PC-9 (cell line): ENCODE measurements at places on chromosomes 3 and 15. TPM values are rescaled to one million over a fixed set of nuclear protein-coding genes. Genes with fewer than 3 reads are reported as not detected.

DNA sequence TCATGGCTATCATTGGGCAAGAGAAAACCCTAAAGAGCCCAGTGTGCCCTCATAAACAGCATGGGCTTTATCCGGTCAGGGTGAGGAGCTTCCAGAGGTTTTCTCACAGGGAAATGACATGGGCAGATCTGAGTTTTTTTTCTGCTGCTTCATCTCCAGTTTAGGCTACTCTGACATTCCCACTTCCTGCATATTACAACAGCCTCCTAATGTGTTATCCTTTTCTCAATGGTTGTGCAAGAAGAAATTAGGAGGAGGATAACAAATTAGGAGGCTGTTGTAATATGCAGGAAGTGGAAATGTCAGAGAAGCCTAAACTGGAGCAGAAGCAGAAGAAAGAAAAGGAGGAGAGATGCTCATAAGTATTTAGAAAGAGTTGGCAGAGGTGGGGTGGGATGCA is 175.6 kb downstream of the MTHFS start:
- H3K4me1 ChIP-seq, result no peaks in the 10 kb centered on the region
- no peak for DNase-seq
- H3K36me3 ChIP-seq, result no peaks in the 10 kb centered on the region

The C3orf49 gene
- total RNA-seq, result not detected in 2 replicates

DNA sequence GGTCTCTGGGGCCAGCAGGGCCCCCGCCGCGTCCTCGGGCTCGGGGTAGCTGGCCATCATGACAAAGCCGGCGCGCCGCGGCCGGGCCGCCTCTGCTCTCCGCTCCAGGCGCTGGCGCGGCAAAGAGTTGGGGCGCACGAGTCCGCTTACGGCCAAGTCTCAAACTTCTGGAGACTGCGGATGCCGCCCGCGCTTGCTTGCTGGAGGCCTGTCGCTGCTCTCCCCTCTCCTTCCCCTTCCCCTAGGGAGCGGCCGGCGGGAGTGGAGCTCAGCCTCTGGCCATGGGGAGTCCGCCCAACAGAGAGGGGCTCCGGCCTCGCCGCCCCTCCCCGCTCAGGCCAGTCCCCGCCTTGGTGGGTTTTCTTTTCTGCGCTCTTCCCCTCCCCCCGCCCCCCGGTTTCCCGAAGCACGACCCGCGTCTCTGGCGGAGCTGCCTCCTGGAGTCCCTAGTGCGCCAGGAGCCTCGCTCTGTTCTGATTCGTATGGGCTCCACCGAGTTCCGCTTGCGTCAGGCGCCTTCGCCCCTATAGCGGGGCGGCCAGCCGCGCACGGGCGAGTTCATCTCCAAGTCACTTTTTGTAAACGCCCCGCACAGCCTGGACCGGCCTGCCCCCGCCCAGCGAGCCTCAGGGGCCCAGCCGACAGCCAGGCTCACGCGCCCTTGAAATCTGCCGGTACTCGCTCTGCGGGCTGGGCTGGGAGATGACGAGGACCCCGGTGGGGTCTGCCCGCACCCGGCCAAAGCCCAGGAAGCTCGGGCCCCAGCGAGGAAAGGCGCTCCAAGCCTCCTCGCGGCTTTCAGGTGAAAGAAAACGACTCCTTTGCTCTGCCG is at the start of the genes FOXL2 and FOXL2NB:
Gene FOXL2 (minus strand): TSS at position 475 of the 832 bp plus-strand sequence. CDS start 415 bp downstream, at position 60.
Gene FOXL2NB (plus strand): TSS at position 555 of the 832 bp plus-strand sequence. CDS start 148 bp downstream, at position 703.
- H3K27ac ChIP-seq, result no peak within 1 kb of the TSS
- H3K27me3 ChIP-seq, result 0 out of 2 replicates have a peak, but pooled peaks cover 6% of the 10 kb centered on the region
- H3K4me1 ChIP-seq, result no peaks in the 10 kb centered on the region

DNA sequence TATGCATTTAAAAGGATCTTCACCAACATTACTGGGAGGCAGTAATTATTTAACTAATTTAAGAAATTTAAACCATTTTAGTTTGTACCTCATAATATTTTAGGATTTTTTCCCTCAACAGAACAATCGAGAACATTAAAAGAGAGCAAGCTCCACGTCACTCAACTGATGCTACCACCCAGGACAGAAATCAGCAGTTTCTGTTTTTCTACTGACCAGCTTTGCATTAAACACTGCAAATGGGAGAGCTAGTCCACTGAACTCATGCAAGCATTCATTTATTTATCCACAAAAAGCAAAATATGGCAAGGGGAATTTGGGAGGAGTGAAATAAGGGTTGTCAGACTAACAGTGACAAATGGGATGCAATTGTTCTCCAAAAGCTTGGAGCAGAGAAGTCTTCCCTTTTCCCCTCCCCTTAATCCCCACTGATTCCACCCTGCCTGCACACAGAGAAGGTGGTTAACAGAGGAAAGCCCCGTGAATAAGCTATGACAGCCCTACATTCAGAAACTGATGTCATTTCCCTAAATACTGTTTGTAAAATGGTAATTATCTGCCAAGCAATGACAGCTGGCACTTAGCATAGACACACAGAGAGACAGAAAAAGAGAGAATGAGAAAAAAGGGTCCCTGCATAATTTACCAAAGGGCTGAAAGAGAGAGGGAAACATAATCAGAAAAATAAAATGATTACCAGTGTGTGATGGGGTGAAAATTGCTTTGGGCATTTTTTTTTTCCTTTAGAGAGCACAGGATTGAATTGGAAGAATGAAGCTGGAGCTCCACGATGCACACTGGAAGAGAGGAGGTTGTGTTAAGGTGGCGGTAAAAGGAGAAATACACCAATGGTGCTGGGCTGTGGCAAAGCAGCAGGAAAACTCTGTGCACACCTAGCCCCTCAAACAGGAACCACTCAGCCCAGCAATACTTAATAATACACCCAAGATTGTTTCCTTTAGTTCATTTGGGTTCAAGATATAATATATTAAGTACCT is 777.4 kb downstream of the TUSC7 start:
- H3K4me1 ChIP-seq, result no peaks in the 10 kb centered on the region
- no peaks in the 10 kb centered on the region for H3K36me3 ChIP-seq
- no peak overlapping the region for H3K4me3 ChIP-seq
- DNase-seq, result no peak
- no peaks in the 10 kb centered on the region for H3K27me3 ChIP-seq

DNA sequence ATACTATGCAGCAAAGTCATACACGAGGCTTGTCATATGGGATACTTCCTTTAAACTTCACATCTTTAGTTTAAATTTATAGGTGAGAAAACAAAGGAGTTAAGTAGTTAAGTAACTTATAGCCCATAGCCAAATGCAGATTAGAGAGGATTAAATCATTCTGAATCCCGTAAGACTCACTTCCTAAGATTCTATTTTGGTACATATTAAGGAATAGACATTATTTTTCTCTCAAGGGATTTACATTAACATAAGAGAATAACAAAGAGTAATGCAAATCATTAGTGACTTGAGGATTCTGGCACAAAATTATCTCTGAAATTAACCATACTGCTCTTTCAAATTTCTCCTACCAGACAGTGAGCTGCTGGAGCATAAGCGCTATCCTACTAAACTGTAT is 747.4 kb upstream of the ARPP21 start:
- H3K27me3 ChIP-seq, result no peaks in the 10 kb centered on the region
- no peaks in the 10 kb centered on the region for H3K4me1 ChIP-seq
- DNase-seq, result no peak
- no peaks in the 10 kb centered on the region for H3K36me3 ChIP-seq
- no peak overlapping the region for H3K27ac ChIP-seq

The KLHL6 gene
- 0.04 TPM in 1 of 2 replicates, not detected in the other for total RNA-seq

The GRM7 gene
- not detected in 2 replicates for total RNA-seq

The TMCO5A gene
- total RNA-seq, result 0.35 TPM in 1 of 2 replicates, not detected in the other

DNA sequence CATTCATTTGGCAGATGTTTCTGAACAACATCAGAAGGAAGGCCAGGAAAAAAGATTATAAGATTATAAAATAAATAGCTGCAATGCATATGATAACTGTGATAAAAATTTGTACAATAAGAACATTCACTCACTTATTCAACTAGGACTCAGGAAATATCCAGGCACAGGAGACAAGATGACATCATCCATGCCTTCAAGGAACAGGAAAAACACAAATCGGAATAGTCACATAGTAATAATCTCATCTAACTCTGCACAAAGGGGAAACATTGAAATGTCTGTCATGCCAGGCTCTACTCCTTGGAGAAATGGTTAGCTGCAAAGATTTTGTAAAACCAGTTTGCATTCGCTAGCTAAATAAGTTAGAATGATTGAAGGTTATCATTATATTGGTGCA is 233.5 kb upstream of the AGTR1 start:
- no peak for DNase-seq
- no peaks in the 10 kb centered on the region for H3K36me3 ChIP-seq
- no peaks in the 10 kb centered on the region for H3K27me3 ChIP-seq
- no peaks in the 10 kb centered on the region for H3K4me1 ChIP-seq
- H3K4me3 ChIP-seq, result no peak overlapping the region
- no peak overlapping the region for H3K27ac ChIP-seq

The MESP1 gene
- 8.5 and 17.8 TPM in 2 replicates for total RNA-seq

- no peak for DNase-seq
- no peaks in the 10 kb centered on the region for H3K27me3 ChIP-seq
- no peaks in the 10 kb centered on the region for H3K36me3 ChIP-seq
- no peak overlapping the region for H3K27ac ChIP-seq
- H3K4me1 ChIP-seq, result 0 out of 2 replicates have a peak, but pooled peaks cover 5% of the 10 kb centered on the region
These were observed 59.9 kb upstream of the RASGRP1 start for GRCh38 chr15:38624244-38625205.

GRCh38 chr15:78387246-78388037 is 47.3 kb downstream of the CRABP1 start:
- no peaks in the 10 kb centered on the region for H3K36me3 ChIP-seq
- H3K27me3 ChIP-seq, result peaks cover 60% of the 10 kb centered on the region
- no peak for DNase-seq
- no peak overlapping the region for H3K4me3 ChIP-seq
- no peak overlapping the region for H3K27ac ChIP-seq

DNA sequence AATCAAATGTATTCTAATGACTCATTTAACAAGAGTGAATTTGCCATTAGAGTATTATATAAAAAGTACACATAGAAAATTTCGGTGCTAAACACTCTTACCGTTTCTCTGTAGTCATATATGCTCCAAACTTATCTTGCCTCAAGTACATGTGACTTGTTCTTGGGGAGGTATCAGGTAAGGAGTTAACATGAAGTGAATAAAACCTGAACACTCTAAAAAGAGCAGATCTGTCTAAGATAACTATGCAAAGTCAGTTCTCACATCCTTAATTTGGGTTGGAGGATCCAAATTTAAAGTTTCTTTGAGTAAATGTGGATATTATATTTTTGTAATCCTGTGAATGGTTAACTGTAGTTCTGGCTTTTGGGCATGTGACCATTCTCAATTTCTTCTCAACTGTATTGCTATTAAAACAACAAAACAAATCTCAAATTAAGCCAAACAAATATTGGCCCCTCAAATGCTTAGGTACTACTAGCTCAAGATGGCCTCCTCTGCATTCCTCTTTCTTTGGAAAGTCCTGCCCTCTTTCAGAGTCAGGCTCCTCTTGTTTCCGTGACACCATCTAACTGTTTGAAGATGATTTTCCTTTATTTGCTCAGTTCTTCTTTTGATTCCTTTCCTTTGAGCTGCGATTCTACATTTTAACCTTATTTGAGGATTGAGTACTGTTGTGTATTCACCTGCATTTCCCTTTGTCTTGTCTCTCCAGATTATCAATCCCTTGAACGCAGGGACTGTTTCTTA is 4.2 kb downstream of the EDEM1 start:
- DNase-seq, result no peak
- H3K36me3 ChIP-seq, result no peaks in the 10 kb centered on the region
- no peaks in the 10 kb centered on the region for H3K27me3 ChIP-seq
- peak overlapping the region; percentile 100 for H3K27ac ChIP-seq
- no peak overlapping the region for H3K4me3 ChIP-seq
- H3K4me1 ChIP-seq, result peaks cover 65% of the 10 kb centered on the region

The MB21D2 gene
- 4.5 and 5.1 TPM in 2 replicates for total RNA-seq

GRCh38 chr15:63439536-63440264 is 58.1 kb upstream of the CA12 start:
- H3K27ac ChIP-seq, result no peak overlapping the region
- H3K4me1 ChIP-seq, result no peaks in the 10 kb centered on the region
- H3K36me3 ChIP-seq, result no peaks in the 10 kb centered on the region
- no peak overlapping the region for H3K4me3 ChIP-seq
- H3K27me3 ChIP-seq, result no peaks in the 10 kb centered on the region

The TTLL13 gene
- 0.93 and 0.96 TPM in 2 replicates for total RNA-seq

- H3K4me1 ChIP-seq, result peaks cover 36% of the 10 kb centered on the region
- no peaks in the 10 kb centered on the region for H3K27me3 ChIP-seq
- H3K27ac ChIP-seq, result no peak overlapping the region
- H3K4me3 ChIP-seq, result no peak overlapping the region
- peaks cover 13% of the 10 kb centered on the region; the same call in 1 of the 2 replicates for H3K36me3 ChIP-seq
- no peak for DNase-seq
These were observed 41.0 kb downstream of the MBNL1 start for GRCh38 chr3:152309535-152310307.

DNA sequence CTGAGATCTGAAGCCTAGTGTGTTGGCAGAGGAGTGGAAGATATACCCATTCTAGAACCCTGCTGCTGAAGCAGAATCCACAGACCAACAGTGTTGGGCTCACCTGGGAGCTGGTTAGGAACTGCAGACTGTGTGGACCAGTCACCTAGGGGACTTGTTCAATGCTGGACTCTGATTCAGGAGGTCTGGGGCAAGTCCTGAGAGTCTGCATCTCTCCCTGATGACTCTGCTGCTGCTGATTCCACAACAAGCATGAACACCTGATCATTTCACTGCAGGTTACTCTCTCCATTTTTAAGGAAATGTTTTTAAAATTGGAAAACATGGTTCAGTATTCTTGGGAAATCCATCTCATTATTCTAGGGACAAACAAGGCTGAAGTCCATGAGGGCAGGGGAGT is 84.9 kb downstream of the SEMA6D start:
- H3K4me3 ChIP-seq, result no peak overlapping the region
- no peaks in the 10 kb centered on the region for H3K27me3 ChIP-seq
- no peaks in the 10 kb centered on the region for H3K36me3 ChIP-seq
- H3K27ac ChIP-seq, result no peak overlapping the region

DNA sequence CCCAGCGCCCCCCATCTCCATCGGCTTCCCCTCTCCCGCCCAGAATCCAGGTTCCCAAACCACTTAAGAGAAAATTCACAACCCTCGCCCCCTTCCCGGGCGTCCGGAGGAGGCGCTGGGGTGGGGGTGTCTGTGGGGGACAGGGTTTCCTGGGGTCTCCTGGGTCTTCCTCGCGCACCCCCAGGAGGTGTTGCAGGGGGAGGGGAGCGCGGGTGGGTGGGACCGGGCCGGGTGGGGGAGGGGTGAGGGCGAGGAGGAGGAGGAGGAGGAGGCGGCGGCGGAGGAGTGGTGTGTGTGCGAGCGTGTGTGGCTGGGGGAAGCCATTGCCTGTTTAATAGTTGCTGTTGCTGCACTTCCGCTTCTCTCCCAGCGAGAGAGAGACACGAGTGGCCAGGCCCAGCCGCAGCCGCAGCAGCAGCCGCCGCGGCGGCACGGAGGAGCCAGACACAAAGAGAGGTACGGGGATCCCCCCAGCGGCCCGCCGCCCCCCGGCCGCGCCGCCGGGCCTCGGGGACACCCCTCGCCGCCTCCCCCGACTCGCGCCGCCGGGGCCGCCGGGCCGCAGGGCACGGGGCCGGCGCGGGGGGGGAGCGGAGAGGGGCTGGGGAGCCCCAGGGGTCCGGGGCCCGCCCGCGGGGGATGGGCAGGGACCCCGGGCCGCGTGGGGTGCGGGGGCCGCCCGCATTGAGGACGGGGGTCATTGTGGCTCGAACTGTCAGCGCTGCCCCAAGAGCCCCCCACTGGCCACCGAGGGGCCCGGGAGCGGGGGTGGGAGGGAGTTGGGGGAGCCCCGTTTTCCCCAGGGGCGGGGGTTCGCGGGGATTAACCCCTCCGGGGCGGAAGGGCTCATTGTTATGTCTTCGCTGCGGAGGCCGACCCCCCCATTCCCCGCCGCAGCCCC is at the start of gene UBE2E1:
Gene UBE2E1 (plus strand): TSS at position 323 of the 901 bp plus-strand sequence. CDS start 1,315 bp downstream, outside the sequence.
- H3K4me1 ChIP-seq, result peaks cover 56% of the 10 kb centered on the region
- H3K4me3 ChIP-seq, result peak within 1 kb of the TSS; percentile 97
- H3K27me3 ChIP-seq, result no peaks in the 10 kb centered on the region

GRCh38 chr3:59772416-59773408 is 722.9 kb upstream of the CFAP20DC start:
- DNase-seq, result no peak
- H3K4me3 ChIP-seq, result no peak overlapping the region
- no peaks in the 10 kb centered on the region for H3K27me3 ChIP-seq

- H3K4me3 ChIP-seq, result no peak overlapping the region
- no peak overlapping the region for H3K27ac ChIP-seq
- no peaks in the 10 kb centered on the region for H3K36me3 ChIP-seq
These were observed 172.2 kb downstream of the SSR3 start for GRCh38 chr3:156382458-156383346.

The GP5 gene
- total RNA-seq, result not detected in 2 replicates
